Stimulated activated CD4-positive, alpha-beta T cell treated with anti-CD3 and anti-CD28 coated beads, Interleukin-1b, Interleukin-23, amount 100 ng/mL, for 24 hours (primary cell): ENCODE measurements at places on chromosomes 2 and 18.

DNA sequence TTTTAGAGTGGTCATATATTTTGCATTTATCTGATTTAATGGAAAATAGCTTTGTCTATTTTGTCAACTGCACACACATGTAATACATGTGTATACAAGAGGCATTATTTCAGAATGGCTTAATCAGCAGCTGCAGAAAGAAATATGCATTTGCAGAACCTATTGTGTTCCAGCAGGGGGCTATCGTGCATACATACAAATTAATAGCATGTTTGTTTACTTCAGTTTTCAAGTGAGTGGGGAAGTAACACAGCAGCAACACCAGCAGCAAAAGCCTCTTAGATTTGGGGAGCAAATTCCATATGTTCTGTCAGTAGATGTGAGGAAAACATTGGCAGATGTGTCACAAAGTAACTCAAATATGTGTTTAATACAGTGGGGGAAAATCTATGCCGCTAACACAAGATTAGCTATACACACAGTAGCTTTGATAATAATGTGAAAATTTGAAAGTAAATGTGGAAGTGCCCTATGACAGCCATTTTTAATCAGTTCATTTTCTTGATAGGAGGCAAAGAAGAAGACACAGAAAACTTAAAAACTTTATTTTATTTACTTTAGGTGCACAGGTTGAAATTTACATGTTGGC is 218.1 kb downstream of the WDR7 start:
- no peak for DNase-seq

- DNase-seq: no peak
Measured at GRCh38 chr18:71942433-71942832, 601.7 kb downstream of the CBLN2 start.

DNA sequence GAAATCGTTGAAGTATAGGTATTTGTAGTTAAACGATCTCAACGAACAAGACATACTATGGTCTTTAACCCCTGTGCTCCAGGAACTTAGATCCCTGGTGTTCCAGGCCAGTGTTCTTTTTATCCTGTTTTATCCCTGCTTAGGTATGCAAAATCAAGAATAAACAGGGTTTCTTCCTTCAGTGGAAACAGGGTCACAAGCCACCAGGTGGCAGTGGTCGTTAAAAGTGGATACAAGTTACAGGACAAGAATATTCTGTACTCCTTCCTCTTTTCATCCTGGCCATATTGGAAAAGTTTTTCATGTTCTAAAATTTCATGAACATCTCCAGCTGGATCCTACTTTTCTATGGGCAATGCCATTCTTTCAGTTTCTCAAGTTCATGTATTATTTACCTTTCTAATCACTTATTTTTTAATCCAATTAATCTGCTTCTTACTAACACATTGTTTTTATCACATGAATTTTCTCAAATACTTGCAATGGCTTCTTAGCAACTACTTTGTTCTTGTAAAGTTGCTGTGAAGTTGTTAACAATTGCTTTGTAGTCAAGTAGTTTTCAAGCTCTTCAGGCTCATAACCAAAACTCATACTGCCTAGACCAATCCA is 16.4 kb upstream of the HNMT start:
- peak; percentile 4 for DNase-seq

- no peak for DNase-seq
Measured at GRCh38 chr2:54845094-54845493, 121.6 kb downstream of the EML6 start.

GRCh38 chr2:176784633-176785200 is 427.9 kb upstream of the HNRNPA3 start:
- DNase-seq: no peak

GRCh38 chr18:41457765-41458326 is 497.2 kb upstream of the PIK3C3 start:
- DNase-seq: no peak

- DNase-seq: no peak
Measured at GRCh38 chr2:11850082-11850481, 103.7 kb downstream of the LPIN1 start.

DNA sequence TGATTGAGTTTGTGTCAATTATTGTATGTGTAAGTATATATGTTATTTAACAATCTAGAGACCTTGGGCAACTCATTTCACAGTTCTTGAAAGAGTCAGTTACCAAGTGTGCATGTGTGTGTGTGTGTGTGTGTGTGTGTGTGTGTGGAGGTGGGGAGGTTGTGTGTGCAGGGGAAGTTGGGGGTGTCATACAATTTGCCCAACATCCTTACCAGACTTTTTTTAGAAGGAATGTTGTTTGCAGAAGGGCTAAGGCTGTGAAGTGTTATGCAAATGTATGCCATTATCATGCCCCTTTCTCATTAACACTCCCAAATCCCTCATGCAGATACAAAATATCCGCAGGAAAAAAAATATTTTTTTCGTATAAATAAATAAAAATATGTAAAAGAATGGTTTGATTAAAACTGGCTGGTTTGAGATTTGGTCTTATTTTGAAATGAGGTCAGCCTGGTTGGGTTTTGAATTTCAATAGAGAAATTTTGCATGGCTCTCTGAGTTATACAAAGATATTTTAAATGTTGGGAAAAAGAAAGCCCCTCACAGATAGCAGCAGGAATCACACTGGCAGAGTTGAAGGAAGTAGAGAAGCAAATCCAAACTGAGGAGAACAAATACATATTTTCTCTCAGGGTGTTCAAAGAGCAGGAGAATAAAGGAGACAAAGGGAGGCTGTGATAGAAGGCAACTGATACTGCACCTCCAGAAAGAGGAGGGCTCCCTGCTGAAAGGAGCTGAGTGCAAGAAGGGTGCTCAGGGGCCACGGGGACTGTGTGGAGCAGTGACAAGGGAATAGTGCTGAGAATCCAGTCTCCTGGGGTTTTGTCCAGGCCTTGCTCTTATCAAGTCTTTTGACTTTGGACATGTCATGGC is 1365.5 kb upstream of the CELF4 start:
- no peak for DNase-seq

DNA sequence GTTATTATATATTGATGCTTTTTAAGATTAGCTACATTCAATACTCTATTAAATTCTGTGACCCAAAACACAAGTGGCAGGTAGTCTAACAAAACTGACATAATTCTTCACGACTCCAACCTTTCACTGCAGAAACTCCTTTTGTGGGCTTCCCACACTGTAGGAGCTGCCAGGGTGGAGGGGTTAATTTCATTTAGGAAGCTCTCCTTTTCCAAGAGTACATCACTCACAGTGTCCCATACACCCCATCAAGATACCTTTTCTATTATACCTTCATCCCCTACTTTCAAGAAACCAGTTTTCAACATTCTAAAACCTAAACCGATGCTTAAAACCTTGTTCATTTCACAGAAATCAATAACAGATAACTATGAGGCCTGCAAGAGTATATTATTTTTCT is 825 bp downstream of the THUMPD2 start:
- no peak for DNase-seq

- DNase-seq: no peak
Measured at GRCh38 chr2:147679955-147680531, 164.8 kb upstream of the ACVR2A start.

DNA sequence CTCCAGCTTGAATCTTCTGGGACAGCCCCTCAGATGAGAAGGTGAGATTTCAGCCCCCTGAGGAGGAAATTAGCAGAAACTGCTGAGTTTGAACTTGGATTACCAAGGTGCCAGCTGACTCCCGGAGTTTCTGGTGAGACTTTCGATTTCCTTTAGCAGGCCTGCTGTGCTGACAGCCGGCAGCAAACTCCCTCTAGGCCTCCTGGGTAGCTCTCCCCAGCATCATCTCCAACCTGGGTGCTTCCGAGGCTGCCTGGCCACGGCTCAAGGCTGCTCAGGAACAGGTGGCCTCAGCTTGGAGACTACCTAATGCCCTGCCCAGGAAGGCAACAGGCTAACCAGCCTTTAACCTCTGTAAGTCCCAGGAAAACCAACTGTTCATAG is 16.5 kb downstream of the SDC1 start:
- DNase-seq: no peak

GRCh38 chr2:158191076-158191895 is 89.6 kb downstream of the UPP2 start:
- no peak for DNase-seq
